ENCODE measurements at places on chromosomes 3 and 15. TPM values are rescaled to one million over a fixed set of nuclear protein-coding genes. Genes with fewer than 3 reads are reported as not detected.

Gene HRG
- total RNA-seq, result 0.13 TPM

Gene HCLS1
- 0.92 TPM for total RNA-seq

Gene WDR49
- total RNA-seq, result not detected

Gene ZNF148
- total RNA-seq, result 22.8 TPM

Gene FYCO1
- 32.2 TPM for total RNA-seq

Gene XCR1
- total RNA-seq, result not detected

Gene KCNMB2
- total RNA-seq, result 3.6 TPM

Gene BTBD1
- 85.4 TPM for total RNA-seq

Gene PAQR5
- total RNA-seq, result 6.4 TPM

Gene KNG1
- total RNA-seq, result not detected

Gene ACAN
- 0.27 TPM for total RNA-seq

Gene FEZF2
- not detected for total RNA-seq

Gene FAM81A
- 0.75 TPM for total RNA-seq

Gene KLHL40
- not detected for total RNA-seq

Gene ZMYND10
- 1.7 TPM for total RNA-seq

DNA sequence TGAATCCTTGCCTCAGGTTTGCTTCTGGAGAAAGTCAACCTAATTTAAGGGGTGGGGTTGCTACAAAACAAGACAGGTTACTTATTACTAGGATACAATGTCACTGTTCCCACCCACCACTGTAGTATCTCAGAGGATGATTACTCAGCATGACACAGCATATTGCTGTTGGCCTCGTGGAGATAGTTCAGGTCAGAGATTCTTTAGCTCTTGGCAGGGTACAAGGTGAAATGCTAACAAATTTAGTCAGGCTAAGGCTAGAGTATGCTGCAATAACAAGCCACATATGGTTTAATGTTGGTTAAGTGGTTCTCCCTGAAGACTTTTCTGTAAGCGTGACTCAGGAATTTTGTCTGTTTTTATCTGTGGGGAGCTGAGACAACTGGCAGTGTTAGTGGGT is 161.8 kb downstream of the EDEM1 start:
- DNase-seq, result no peak

GRCh38 chr3:173938159-173938558 is 540.6 kb downstream of the NLGN1 start:
- DNase-seq, result peak; percentile 61

DNA sequence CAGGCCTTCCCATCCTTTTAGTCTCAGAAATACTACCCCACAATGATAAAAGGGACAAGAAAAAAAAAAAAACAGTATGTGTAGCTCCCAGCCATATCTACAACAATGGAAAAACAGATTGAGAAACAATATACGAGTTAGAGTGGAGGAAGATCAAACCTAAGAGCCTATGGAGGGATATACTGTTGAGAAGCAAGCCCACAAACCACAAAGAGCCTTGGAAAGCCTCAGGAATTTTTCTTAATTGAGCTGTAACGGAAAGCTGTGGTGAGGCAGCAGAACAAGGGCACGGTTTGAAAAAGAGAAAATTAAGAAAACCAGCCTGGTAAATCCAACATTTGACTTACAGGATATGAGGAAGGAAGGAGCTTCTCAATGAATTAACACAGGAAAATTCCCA is 21.4 kb downstream of the KPNA1 start:
- no peak for DNase-seq

- DNase-seq, result no peak
Measured at GRCh38 chr3:29281094-29281343, 148 bp downstream of the RBMS3 start.

- no peak for DNase-seq
Measured at GRCh38 chr3:42673082-42673481, 12.3 kb upstream of the KLHL40 start.

DNA sequence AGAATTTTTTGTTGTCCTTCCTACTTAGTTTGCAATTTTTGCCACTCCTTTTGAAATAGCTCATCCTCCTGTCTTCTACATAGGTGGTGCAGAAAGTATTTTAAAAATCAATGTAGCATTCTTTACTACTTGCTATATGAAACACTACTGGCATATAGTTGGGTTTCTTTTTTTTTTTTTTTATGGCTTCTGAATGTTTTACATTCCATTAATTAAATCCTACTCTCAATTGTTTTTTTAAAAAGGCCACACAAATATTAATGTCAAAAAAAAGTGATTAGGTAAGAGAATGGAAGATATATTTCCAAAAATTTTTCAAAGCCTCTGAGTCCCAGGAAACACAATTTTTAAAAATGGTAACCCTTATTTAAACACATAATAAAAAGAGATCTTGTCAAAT is 262.6 kb downstream of the MAGI1 start:
- no peak for DNase-seq

DNA sequence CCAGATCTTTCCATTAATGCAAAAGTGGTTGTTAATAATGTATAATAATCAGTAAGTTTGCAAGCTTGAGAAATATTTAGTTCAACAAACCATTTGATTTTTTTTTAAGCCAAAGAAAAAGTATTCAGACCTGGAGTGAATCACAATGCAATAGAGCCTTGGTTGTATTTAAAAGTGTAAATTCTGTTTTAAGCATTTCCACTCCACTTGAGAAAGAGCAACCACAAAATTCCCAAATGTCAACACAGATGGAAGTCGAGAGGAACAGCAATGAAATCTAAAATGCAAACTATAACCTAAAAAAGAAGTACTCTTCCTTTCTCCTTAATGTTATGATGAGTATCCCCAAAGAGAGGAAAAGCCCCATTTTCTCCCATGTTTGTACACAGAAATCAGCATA is 20.2 kb downstream of the GBE1 start:
- no peak for DNase-seq

- no peak for DNase-seq
Measured at GRCh38 chr3:140499114-140499757, 178.6 kb upstream of the TRIM42 start.

- no peak for DNase-seq
Measured at GRCh38 chr3:116929505-116930222, 220.1 kb downstream of the TUSC7 start.

DNA sequence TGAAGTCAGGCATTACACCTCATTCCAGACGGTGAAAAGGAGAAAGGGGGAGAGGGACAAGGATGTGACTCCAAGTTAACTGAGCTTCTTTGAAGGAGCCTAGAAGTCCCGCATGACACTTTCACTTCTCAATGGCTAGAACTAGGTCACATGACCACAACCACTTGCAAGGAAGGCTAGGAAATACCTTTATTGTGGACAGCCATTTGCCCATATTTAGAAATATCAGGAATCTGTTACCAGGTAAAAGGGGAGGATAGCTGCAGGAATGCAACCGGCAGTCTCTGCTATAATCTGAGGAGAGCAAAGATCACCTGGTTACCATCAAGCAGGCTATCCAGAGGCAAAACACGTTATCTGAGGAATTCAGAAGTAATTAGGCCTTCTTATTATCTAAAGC is 28.9 kb upstream of the PXYLP1 start:
- DNase-seq, result no peak

DNA sequence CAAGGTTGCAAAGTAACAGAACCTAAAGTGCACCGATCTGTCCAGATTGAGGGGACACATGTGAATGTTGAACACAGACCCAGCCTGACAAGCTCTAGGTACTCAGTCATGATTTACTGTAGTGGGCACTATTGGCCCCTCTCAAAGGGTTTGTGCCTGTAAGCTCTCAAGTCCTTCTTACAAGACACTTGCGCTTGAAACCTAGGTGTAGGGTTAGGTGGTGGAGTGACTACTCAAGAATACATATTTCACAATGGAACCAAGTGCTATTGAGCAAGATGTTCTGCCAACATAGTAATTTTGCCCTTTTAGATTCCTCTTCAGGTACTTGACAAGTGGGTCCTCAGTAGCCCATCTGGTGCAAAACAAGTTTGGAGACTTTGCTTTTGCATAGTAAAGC is 169.9 kb downstream of the AKAP13 start:
- no peak for DNase-seq

GRCh38 chr3:171374661-171375285 is 85.4 kb downstream of the TNIK start:
- no peak for DNase-seq

DNA sequence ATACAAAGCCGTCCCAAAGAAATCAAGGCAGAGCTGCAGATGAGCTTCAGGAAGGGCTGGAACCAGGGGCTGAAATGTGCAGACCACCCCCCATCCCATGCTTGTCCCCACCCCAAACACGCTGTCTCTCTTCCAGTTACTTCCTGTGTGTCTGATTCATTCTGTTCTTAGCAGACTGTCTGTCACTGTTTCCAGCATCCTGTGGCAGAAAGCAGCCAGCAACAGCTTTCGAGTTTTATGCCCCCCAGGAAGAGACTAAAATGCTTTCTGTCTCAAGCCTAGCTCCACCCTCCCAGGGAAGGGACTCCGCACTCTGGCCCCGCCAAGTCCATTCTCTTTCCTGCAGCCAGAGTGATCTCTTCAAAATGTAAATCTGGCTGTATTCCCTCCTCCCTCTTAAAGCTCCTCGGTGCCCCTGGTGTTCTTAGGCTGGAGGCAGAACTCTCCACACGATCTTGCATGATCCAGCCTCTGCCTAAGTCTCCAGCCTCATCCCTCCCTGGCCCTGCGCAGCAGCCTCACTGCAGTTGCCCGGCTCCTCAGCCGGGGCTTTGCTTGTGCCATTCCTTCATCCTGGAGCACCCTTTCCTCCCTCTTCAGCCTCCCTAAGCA is 41.5 kb downstream of the HRH1 start:
- no peak for DNase-seq

DNA sequence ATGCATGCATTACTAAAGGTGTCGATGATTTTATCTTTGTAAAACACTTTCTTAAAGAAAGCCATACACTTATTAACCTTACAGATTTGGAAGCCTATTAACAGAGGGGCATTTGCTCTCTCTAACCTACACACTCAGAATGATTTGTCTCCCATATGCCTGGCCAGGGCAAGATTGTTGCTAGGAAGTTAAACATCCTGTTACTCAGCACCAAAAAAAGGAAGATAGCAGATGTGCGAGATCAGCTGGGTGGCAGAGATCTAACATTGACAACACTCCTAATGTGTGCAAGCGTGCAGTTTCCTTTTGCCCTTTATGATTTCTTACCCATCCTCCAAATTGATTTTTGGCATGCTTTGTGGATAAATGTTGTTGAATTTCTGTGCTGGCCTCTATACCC is 73.9 kb upstream of the TMEM108 start:
- no peak for DNase-seq

DNA sequence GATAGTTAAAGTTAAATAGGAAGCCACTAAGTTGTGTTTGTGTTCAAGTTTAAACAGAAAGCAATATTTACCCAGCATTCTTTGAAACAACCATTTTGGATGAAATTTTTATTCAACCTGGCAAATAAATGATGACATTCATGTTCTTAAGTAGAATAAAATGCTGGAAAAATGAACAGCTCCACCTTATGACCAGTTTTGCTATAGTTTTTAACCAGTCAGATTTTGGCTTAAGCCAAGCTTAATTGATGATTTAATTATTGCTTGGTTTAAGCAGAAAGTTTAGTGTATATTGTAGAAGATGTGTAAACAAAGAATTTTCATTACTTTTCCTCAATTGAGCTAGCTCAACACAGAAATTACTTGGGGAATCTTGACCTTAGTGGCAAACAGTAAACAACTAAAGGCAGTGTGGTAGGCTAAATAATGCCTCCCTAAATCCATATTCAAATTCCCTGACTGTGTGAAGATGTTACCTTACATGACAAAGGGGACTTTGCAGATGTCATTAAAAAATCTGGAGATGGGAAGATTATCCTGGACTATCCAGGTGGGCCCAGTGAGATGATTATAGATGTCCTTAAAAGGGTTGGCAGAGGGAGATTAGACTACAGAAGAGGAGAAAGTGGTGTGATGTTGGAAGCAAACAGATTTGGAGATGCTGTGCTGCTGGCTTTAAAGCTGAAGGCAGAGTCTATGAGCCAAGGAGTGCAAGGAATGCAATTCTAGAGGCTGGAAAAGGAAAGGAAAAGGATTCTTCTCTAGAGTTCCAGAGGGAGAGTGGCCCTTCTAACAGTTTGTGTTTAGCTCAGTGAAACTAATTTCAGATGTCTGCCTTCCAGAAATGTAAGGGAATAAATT is 448.6 kb upstream of the GOLIM4 start:
- no peak for DNase-seq

- DNase-seq, result no peak
Measured at GRCh38 chr3:72070005-72070404, 285.1 kb upstream of the PROK2 start.

DNA sequence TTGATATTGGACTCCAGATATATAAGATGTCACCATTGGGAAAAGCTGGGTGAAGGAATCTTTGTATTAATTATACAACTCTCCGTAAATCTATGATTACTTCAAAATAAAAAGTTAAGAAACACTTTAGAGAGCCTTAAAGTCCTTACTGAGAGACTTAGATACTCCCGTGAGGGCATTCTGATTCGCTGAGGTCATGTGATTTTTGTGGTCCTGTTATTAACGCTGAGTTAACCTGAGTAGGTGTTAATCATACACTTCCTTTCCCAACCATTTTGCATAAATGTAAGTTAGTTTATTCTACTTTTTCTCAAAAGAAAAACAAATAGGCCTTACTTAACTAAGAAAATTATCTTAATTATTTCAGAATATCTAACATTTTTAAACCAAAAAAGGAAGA is 67.1 kb upstream of the LMOD3 start:
- DNase-seq, result no peak

- no peak for DNase-seq
Measured at GRCh38 chr3:139751789-139752188, 74.0 kb upstream of the NMNAT3 start.

- no peak for DNase-seq
Measured at GRCh38 chr3:16081661-16082060, 92.8 kb upstream of the GALNT15 start.

- DNase-seq, result no peak
Measured at GRCh38 chr3:126049289-126050049, 34.5 kb downstream of the SLC41A3 start.

GRCh38 chr3:69005071-69005790 is 8.3 kb downstream of the EOGT start:
- DNase-seq, result no peak

DNA sequence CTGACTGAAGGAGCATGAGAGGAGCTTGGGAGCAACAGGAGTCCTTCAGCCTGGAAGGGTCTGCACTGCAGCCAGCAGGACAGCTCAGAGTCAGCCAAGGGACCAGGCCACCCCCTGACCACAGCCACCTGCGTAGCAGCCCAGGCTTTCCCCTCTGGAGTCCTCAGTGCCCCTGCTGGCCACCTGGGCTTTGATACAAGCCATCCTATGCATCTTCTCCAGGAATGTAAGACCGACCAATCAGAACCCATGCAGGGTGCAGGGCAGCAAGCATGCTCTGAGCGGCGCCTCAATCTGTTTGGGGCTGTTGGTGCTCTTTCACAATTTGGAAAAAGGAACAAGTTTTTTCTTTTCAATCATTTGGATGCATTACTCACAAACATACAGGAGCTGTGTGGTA is 52.0 kb downstream of the DZIP1L start:
- no peak for DNase-seq

- no peak for DNase-seq
Measured at GRCh38 chr3:70069557-70069956, 70.0 kb downstream of the SAMMSON start.

- DNase-seq, result peak; percentile 25
Measured at GRCh38 chr3:112582244-112582874, 20.5 kb downstream of the SLC35A5 start.

DNA sequence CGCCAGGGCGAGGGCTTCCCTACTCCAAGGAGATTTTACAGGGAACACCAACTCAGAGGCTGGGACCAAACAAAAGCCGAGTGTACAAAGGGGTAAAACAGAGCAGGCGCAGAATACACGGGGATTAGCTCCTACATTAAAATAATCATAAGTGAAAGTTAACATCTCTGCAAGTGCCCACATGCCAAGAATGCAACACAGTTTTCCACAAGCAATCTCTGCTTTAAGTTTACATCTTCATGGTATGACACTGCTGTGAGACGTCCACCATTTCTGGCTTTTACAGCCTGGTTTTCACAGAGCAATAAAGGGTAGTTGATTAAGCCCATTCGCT is 500 bp upstream of the VGLL3 start:
- no peak for DNase-seq
